Stomach (tissue), 19 donors: ENCODE measurements at places on chromosomes 6 and 20. TPM values are rescaled to one million over a fixed set of nuclear protein-coding genes. Genes with fewer than 3 reads are reported as not detected.
A peak's percentile ranks its signal among the peaks of the same experiment; 100 is the strongest.

DNA sequence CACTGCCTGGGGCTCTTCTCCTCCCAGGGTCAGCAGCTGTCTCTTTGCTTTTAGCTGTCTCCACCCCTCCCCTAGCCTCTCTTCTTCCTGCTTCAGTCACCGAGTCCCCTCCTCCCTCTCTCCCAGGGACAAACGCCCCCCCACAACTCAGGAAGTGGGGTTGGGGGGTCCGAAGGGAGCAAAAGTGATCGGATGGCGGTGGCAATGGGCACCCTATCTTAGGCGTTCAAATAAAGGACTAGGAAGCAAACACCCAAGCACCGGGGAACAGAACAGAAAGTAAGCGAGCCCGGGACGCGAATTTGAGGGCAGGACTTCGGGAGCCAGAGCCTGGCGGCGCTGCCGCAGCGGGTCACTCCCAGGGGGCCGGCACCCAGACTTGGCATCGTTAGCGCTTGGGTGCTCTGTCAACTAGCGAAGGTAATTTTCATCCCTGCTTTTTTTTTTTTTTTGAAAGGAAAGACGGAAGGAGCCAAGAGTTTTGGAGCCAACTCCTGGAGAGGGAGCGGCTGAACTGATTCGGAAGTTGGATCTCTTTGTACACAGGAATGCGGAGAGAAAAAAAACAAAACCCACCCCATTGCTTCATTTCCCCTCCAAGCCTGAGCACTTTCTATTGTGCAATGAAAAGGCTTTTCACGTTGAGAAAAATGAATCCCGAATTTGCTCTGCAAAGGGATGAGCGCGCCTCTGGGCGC is 815 bp upstream of the ITPR3 start:
- peak; percentile 74 for DNase-seq

- DNase-seq = peak; percentile 68
Observed at GRCh38 chr20:21125072-21125848, 622 bp upstream of the KIZ start.

- DNase-seq = no peak
Observed at GRCh38 chr6:55064711-55065420, 109.4 kb upstream of the HCRTR2 start.

GRCh38 chr6:133992992-133993680 is 40.1 kb downstream of the TBPL1 start:
- no peak for DNase-seq

The PRDM13 gene
- total RNA-seq = not detected

- DNase-seq = no peak
Observed at GRCh38 chr6:2157441-2158127, 87.8 kb downstream of the GMDS start.

- no peak for DNase-seq
Observed at GRCh38 chr6:31573239-31574105, 1.4 kb downstream of the LTA start.

The EYS gene
- total RNA-seq = not detected

- DNase-seq = peak; percentile 80
Observed at GRCh38 chr20:41386502-41387427, 20.1 kb upstream of the EMILIN3 start.
